ENCODE measurements at places on chromosomes 1 and 21. TPM values are rescaled to one million over a fixed set of nuclear protein-coding genes. Genes with fewer than 3 reads are reported as not detected.
A peak's percentile ranks its signal among the peaks of the same experiment; 100 is the strongest.

GRCh38 chr1:48205522-48205921 is 17.0 kb upstream of the SLC5A9 start:
- H3K4me1 ChIP-seq, result no peaks in the 10 kb centered on the region
- no peaks in the 10 kb centered on the region for H3K27me3 ChIP-seq
- no peak for DNase-seq
- H3K4me3 ChIP-seq, result no peak overlapping the region
- no peaks in the 10 kb centered on the region for H3K36me3 ChIP-seq

- no peaks in the 10 kb centered on the region for H3K36me3 ChIP-seq
- no peak overlapping the region for H3K27ac ChIP-seq
- no peak overlapping the region for H3K4me3 ChIP-seq
Observed at GRCh38 chr1:6054596-6054995, 8.9 kb downstream of the KCNAB2 start.

DNA sequence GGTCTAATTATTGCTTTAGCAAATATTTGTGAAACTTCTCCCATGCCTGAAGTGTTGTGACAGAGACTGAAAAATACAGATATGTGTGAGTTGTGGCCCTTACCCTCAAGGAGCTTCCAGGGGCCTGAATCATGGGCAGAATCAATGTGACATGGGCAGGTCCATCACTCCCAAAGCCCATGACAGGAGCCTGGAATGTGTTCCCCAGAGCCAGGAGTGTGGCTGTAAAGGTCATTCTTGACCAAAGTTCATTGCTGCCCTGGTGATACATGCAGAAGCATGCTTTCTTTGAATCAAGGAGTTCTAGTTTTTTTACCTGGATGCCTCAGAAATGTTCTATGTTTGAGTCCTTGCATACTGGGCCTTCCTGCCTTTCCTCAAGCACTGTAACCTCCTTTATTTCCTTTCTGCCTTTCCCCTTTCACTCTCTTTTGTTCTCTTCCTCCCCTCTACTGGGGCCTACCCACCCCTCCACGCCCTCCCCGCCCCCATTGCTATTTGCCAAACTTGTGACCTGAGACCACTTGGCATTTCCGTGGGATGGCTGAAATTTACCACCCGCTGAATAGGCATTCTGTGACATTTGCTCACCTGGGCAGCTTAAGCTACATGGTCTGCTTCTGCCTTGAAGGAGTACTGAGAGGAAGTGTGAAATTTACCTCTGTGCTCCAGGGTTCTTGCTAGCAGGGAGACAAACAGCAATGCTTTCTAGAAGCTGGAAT is 19.7 kb downstream of the PBX1 start:
- H3K27me3 ChIP-seq, result no peaks in the 10 kb centered on the region
- no peaks in the 10 kb centered on the region for H3K36me3 ChIP-seq
- DNase-seq, result no peak
- no peak overlapping the region for H3K4me3 ChIP-seq
- H3K27ac ChIP-seq, result peak overlapping the region; percentile 12
- no peaks in the 10 kb centered on the region for H3K4me1 ChIP-seq

GRCh38 chr1:87586501-87586900 is 257.8 kb downstream of the LMO4 start:
- H3K4me1 ChIP-seq, result no peaks in the 10 kb centered on the region
- no peak overlapping the region for H3K4me3 ChIP-seq
- no peaks in the 10 kb centered on the region for H3K36me3 ChIP-seq
- H3K27ac ChIP-seq, result no peak overlapping the region

GRCh38 chr1:38341694-38342093 is 295.1 kb upstream of the POU3F1 start:
- no peak overlapping the region for H3K27ac ChIP-seq
- H3K36me3 ChIP-seq, result no peaks in the 10 kb centered on the region
- no peak overlapping the region for H3K4me3 ChIP-seq
- no peaks in the 10 kb centered on the region for H3K4me1 ChIP-seq

The TNFRSF14 gene
- total RNA-seq, result 141 TPM

- no peak overlapping the region for H3K4me3 ChIP-seq
- DNase-seq, result no peak
- H3K27ac ChIP-seq, result no peak overlapping the region
- H3K4me1 ChIP-seq, result no peaks in the 10 kb centered on the region
Observed at GRCh38 chr1:165595246-165595938, 35.6 kb upstream of the MGST3 start.

The PUSL1 gene
- total RNA-seq, result 28.3 TPM

The BARHL2 gene
- not detected for total RNA-seq

The MGST3 gene
- 177 TPM for total RNA-seq

DNA sequence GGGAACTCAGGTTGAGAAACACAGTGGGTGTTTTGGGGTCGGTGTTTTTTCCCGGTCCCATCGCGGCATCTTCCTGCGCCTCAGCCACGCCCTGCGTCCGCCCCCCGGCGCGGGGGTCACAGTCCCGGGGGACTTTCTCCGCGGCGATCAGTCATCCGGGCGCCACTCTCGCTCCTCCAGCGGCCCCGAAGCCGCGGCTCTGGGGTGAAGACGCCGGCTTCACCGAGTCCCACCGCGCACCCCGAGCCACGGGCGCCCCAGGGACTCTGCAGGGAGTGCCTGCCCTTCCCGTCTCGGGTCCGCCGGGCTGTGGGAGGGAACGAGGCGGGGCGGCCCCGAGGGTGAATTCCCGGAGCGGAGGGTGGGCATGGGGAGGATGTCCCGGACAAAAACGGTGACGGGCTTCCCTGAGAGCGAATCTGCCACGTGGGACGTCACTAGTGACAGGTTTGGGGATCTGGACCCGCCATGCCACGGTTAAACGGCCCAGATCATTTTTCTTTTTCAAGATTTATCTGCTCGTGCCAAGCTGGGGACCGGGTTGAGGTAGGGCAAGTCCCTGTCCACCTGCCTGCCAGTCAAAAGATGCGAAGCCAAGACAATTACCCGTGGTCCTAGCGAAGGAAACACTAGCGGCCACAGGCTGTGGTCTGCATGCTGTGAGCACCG is 717 bp upstream of the BATF3 start:
- peaks cover 13% of the 10 kb centered on the region for H3K4me1 ChIP-seq
- H3K36me3 ChIP-seq, result no peaks in the 10 kb centered on the region
- peak overlapping the region; percentile 73 for H3K4me3 ChIP-seq
- DNase-seq, result peak; percentile 9

- no peaks in the 10 kb centered on the region for H3K27me3 ChIP-seq
- no peaks in the 10 kb centered on the region for H3K36me3 ChIP-seq
- DNase-seq, result no peak
Observed at GRCh38 chr1:3584915-3585314, 26.4 kb downstream of the MEGF6 start.

DNA sequence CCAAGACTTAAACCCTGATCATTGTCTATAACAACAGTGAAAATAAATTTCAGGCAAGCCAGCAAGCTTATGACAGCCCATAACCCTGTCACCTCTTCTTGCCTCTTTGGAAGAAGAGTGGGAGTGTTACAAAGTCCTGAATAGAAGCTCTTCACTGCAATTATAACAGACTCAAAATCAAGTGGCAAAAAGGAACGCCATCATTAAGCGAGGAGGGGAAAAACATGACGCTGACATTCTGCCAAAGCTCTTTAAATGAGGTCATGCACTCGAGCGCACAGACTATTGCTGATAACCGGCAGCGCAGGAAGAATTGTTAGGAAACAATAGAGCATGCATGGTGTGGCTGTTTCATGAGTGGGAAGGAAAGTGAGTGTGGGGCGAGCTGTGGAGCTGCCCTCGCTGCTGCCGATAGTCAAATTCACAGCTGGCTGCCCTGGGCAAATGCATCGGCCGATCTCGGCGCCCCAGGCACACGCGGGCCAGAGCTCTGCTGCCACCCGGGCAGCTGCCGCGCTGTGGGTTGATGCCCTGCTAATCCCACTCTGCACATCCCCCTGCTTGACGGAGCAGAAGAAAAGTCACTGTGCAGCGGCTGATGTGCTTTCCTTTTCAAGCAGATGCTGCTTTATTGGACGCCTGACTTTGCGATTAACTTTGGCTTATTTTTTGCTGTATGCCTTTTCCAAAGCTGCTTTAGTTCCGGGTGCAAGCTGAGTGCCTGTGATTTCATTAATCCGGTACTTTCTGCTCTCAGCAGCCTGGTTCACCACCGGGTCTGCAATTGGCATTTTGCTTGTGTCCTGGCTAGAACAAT is 102.4 kb upstream of the ST6GALNAC5 start:
- H3K27ac ChIP-seq, result no peak overlapping the region
- H3K36me3 ChIP-seq, result no peaks in the 10 kb centered on the region
- no peaks in the 10 kb centered on the region for H3K27me3 ChIP-seq
- no peak overlapping the region for H3K4me3 ChIP-seq
- no peak for DNase-seq
- H3K4me1 ChIP-seq, result no peaks in the 10 kb centered on the region

- no peak overlapping the region for H3K27ac ChIP-seq
- H3K27me3 ChIP-seq, result no peaks in the 10 kb centered on the region
- H3K4me1 ChIP-seq, result no peaks in the 10 kb centered on the region
- H3K4me3 ChIP-seq, result no peak overlapping the region
- peaks cover 57% of the 10 kb centered on the region for H3K36me3 ChIP-seq
Observed at GRCh38 chr1:207064561-207064960, 11.5 kb downstream of the PFKFB2 start.

The KANK4 gene
- not detected for total RNA-seq

The SYT6 gene
- not detected for total RNA-seq

Data from ascending aorta (tissue), 2 donors.